ENCODE measurements at places on chromosomes 11 and 22. TPM values are rescaled to one million over a fixed set of nuclear protein-coding genes. Genes with fewer than 3 reads are reported as not detected.

GRCh38 chr11:117143390-117143789 is 697 bp upstream of the PAFAH1B2 start:
- DNase-seq = peak; percentile 59

- no peak for DNase-seq
These were observed 9.3 kb upstream of the PAX6 start for GRCh38 chr11:31820438-31820818.

DNA sequence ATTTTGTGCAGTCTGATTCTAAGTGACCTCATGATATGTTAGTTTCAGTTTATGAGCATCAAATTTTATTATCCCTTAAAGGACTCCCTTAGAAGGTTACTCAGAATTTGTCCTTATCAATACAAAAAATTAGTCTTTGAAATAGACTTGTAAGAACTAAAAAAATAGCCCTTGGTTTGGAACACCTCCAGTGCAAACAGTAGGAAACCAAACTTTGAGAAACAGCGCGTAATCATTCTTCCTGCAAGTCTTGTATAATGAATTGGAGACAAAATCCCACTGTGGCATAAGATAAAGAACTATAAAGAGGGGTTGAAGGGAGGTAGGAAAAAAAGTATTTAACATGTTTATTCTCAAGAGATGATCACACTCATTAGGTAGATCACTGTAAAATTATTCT is 10.8 kb upstream of the MSANTD4 start:
- DNase-seq = no peak

DNA sequence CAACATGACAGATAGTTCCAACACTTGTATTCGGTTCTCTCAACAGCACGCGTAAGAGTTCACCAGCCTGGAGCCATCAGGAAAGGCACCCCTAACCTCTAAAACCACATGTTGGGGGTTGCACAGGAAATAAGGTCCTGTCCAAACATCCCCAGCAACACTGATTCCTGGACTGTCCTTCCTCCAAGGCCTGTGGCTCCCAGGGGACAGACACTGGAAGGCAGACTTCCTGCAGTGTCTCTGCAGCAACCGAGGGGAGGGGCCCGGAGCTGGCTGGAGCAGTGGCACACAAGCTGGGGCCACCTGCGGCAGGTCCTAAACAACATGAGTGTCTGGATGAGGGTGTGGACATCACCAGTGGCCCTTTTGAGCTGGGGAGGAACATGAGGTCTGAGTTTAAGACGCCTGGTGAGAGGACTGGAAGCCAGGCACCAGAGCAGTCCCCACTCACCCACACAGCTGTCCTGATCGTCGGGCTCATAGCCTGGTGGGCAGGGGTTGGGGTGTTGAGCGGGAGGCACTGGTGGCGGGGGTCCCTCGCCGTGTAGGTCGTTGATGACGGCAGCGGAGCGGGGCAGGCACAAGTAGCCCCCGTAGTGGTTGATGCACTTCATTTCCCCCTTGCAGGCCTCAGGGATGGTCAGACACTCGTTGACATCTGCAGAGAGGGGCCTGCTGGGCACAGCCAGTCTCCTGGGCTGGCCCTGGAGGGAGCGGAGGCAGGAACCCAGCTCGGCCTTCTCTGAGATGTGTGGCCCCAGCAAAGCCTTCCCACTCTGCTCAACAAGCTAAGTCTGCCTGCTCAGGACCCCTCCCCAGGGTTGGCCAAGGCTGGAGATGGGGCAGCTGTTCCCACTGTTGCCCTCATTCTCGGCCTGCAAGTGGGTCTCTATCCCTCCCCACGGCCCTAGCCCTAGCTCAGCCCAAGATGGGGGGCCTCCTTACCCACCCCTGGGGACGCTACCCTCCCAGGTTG is 1.6 kb downstream of the EFEMP2 start:
- no peak for DNase-seq

- no peak for DNase-seq
These were observed 66.2 kb upstream of the TCF20 start for GRCh38 chr22:42336527-42337227.

- no peak for DNase-seq
These were observed 2.6 kb downstream of the CASP12 start for GRCh38 chr11:104895634-104896033.

DNA sequence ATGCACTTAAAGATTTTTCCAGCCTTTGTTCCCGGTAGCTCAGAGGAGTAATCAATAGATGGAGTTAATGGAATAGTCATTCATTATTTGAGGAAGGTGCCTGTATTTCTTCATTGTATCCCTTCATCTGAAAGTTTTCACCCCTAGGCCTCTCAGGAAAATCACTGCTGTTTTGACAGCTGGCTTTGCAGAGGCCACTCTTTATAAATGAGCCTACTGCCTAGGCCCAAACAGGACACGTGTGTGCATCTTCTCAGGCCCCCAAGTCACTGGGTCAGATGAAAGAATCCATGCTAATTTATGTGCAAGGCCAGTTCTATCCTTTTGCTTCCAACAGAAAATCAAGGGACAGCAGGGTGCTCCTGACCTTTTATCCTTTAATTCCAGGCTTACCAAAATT is 76.8 kb downstream of the MPPED2 start:
- DNase-seq = no peak

GRCh38 chr11:121536126-121536525 is 83.4 kb upstream of the SORL1-AS1 start:
- DNase-seq = no peak

- DNase-seq = no peak
These were observed 12.9 kb downstream of the RIBC2 start for GRCh38 chr22:45426387-45426786.

DNA sequence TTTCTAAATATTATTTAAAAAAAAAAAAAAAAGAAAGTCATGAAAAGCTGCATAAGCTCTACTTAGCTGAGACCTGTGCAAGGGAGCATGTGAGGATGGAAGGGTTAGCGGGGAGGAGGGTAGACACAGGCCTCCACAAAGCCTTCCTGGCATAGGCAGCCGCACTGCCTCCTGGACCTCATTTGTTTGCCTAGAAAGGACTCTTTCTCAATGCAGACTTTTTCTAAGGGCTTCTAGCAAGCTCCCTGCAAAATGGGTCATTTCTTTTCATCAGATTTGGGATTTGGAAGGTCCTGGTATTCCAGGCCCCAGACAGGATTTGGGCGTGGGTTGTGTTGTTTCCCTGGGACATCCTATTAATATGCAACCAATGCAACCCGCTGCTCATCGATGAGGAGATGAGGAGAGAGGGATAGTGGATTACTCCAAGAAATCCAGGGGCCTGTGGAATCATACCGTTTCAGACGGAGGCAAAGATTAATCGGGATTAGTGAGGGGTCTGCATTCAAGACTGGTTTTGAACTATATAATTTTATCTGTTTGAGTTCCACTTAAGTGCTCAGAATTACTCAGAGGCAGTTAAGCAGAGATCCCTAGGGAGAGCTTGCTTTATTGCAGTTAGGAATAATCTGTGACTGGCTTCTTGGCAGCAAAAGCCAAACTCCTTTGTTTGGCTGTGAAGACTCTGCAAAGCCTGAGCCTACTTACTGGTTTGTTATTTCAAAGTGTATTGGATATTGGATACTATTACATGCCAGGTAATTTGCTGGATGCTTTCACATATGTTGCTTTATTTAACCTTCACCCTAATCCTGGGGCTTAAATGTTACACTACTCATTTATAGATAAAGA is 106.9 kb upstream of the NAV2 start:
- peak; percentile 68 for DNase-seq

GRCh38 chr11:132743601-132744000 is 788.7 kb downstream of the OPCML start:
- DNase-seq = no peak

- no peak for DNase-seq
These were observed 732.7 kb upstream of the TENM4 start for GRCh38 chr11:80173371-80174136.

- no peak for DNase-seq
These were observed 11.6 kb downstream of the TANGO2 start for GRCh38 chr22:20032407-20032991.

- no peak for DNase-seq
These were observed 924.3 kb downstream of the TBC1D22A start for GRCh38 chr22:47686594-47687345.

GRCh38 chr11:120739780-120740179 is 228.2 kb downstream of the GRIK4 start:
- DNase-seq = no peak

GRCh38 chr22:36194971-36195370 is 6.6 kb downstream of the APOL4 start:
- peak; percentile 77 for DNase-seq

DNA sequence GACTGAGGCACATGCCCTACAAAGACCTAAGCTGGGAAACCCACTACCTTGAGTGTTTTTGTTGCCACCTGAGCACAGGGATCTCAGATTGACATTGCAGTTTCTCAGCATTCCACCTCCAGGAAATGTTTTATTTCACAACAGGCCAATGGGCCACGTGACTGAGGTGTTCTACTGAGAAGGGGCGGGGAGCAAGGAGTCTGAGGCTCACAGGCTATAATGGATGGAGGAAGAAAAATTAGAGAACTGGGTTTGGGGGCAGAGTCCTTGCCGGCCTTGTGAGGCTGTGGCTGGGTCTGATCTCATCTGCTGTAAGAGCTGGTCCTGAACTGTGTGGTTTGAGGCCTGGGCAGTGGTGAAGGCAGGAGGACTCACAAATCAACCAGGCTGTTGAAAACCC is 40.7 kb downstream of the ZNF202 start:
- no peak for DNase-seq

- no peak for DNase-seq
These were observed 10.1 kb downstream of the DUSP8 start for GRCh38 chr11:1561955-1562354.

DNA sequence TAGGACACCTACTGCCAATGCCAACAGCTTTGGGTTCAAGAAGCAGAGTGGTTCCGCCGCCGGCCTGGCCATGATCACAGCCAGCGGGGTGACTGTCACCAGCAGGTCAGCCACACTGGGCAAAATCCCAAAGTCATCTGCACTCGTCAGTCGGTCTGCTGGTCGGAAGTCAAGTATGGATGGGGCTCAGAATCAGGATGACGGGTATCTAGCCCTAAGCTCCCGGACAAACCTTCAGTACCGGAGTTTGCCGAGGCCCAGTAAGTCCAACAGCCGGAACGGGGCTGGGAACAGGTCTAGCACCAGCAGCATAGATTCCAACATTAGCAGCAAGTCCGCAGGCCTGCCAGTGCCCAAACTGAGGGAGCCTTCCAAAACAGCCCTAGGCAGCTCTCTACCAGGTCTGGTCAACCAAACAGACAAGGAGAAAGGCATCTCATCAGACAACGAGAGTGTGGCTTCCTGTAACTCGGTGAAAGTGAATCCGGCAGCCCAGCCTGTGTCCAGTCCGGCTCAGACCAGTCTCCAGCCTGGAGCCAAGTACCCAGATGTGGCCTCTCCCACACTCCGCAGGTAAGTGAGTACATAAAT is 115.1 kb downstream of the DBX1 start:
- DNase-seq = no peak

- DNase-seq = no peak
These were observed 854.5 kb downstream of the BRD1 start for GRCh38 chr22:48972979-48973693.

DNA sequence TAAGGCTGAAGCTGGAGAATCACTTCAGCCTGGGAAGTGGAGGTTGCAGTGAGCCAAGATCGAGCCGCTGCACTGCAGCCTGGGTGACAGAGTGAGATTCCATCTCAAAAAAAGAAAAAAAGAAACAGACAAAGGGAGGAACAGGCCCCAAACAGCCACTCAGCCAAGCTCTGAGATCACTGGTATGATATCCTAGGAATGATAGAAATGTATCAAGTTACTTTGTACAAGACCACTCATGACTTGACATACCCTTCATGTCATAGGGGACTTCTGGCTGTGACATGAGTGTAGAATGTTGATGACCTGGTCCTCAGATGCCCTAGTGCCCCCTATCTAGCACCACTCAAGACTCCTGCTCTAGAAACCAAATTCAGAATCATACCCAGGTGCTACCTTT is 216.5 kb downstream of the NAV2 start:
- DNase-seq = no peak

Gene GLYATL2
- 0.36 TPM for total RNA-seq

Gene PITPNB
- 19.7 TPM for total RNA-seq

Gene CRYBB3
- total RNA-seq = not detected

Gene OR52A1
- not detected for total RNA-seq

Gene OR4A16
- not detected for total RNA-seq

Gene RPS13
- total RNA-seq = 1,189 TPM

Gene MRGPRX3
- not detected for total RNA-seq

Gene BTBD18
- not detected for total RNA-seq

Gene MS4A6E
- total RNA-seq = not detected

Measured in IMR-90 (cell line).